Ascending aorta (tissue), 2 donors: ENCODE measurements at places on chromosomes 11 and 22. TPM values are rescaled to one million over a fixed set of nuclear protein-coding genes. Genes with fewer than 3 reads are reported as not detected.

- no peak for DNase-seq
These were observed 4.0 kb downstream of the JRKL start for GRCh38 chr11:96393753-96394348.

Gene TSSK2
- total RNA-seq, result not detected

Gene TIMP3
- 394 TPM for total RNA-seq

- no peak for DNase-seq
These were observed 769.8 kb downstream of the METTL15 start for GRCh38 chr11:28878025-28878424.

- DNase-seq, result no peak
These were observed 51.6 kb downstream of the CEP164 start for GRCh38 chr11:117378976-117379865.

GRCh38 chr11:33868647-33869461, 23.0 kb downstream of the LMO2 start:
- DNase-seq, result no peak

DNA sequence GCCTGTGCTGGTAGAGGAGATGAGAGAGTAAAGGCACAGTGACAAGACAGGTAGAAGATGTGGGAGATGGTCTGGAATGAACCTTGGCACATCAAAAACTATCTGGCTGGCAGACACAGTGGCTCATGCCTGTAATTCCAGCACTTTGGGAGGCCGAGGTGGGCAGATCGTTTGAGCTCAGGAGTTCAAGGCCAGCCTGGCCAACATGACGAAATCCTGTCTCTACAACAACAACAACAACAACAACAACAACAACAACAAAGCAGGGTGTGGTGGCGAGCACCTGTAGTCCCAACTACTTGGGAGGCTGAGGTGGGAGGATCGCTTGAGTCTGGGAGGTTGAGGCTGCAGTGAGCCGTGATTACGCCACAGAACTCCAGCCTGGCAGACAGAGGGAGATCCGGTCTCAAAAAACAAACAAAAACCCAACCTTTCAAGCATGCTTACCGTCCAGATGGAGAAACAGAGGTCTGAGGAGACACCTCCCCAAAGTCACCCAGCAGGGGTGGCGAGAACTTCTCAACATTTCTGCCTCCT, 11.8 kb downstream of the KCTD21 start:
- no peak for DNase-seq

Gene FOLH1
- not detected for total RNA-seq

- peak; percentile 88 for DNase-seq
These were observed 1.5 kb downstream of the TCIRG1 start for GRCh38 chr11:68040101-68040956.

GRCh38 chr11:72736452-72737069, 15.6 kb downstream of the ARAP1 start:
- peak; percentile 77 for DNase-seq

Gene TMEM126B
- total RNA-seq, result 76.4 TPM

DNA sequence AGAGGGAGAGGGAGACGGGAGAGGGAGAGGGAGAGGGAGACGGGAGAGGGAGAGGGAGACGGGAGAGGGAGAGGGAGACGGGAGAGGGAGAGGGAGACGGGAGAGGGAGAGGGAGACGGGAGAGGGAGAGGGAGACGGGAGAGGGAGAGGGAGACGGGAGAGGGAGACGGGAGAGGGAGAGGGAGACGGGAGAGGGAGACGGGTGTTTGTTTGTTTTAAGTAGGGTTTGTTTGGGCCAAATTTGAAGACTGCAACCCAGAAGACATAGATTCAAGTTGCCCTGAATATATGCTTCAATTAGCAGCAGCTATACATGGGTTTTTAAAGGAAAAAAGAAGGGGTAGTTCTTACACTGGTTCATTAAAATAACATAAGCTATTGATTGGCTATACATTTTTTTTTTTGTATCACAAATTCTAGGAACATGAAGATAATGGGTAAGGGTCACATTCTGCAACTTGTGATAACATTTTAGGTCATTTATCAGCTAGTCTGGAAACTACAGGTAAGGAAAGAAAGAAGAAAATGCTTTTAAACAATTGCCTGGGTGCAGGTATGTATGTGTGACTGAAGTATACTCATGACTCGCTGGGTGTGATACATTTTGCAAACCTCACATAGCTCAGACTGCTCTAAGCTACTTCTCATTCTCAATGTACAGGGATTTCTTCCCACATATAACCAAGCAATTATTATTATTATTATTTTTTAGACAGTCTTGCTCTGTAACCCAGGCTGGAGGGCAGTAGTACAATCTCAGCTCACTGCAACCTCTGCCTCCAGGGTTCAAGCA, 67.3 kb downstream of the MCHR1 start:
- DNase-seq, result no peak

- DNase-seq, result no peak
These were observed 17.4 kb upstream of the PRAME start for GRCh38 chr22:22576244-22576988.

Gene YPEL1
- 1.1 TPM for total RNA-seq

GRCh38 chr11:57761301-57762234, at the start of gene CTNND1:
TSS of gene CTNND1 (plus strand) at chr11:57761802. CDS start at chr11:57791479, 29,677 bp downstream.
- peak; percentile 95 for DNase-seq

DNA sequence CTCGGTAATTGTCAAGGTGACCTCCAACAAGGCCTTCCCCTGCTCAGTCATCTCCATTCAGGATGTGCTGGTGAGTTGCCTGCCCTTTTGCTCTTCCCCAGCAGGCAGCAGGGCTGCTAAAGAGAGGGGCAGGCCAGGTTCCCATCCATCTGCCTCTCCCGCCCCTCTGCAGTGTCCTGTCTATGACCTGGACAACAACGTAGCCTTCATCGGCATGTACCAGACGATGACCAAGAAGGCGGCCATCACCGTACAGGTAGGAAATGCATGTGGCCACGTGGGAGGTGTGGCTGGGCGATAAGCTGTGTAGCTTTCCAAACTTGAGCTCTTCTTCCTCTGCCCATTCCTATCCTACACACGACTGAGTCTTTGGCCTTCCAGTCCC, 4.0 kb downstream of the SIDT2 start:
- no peak for DNase-seq

Gene PTPN5
- 6.7 TPM for total RNA-seq

Gene RGL4
- total RNA-seq, result not detected

GRCh38 chr11:57360991-57361390, 20.0 kb downstream of the PRG3 start:
- DNase-seq, result no peak
